Aorta (tissue), 5 donors: ENCODE measurements at places on chromosomes 2 and 18. TPM values are rescaled to one million over a fixed set of nuclear protein-coding genes. Genes with fewer than 3 reads are reported as not detected.

DNA sequence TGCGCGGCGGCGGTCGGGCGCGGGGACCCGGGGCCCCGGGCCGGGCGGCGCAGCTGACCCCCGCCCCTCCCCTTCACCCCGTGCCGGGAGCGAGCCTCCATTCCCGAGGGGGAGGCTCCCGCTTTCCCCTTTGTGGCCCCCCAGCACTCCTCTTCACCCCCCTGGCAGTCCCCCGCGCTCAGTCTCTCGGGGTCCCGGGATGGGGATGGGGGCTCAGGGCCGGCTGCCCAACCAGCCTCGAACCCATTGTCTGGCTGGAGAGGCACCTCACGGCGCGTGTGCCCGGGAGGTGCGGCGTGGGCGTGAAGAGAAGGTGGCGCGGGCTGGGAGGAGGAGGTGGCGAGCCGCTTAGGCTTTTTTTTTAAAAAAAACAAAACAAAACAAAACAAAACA lies 748 bp downstream of the FMNL2 start:
- DNase-seq: peak; percentile 63

DNA sequence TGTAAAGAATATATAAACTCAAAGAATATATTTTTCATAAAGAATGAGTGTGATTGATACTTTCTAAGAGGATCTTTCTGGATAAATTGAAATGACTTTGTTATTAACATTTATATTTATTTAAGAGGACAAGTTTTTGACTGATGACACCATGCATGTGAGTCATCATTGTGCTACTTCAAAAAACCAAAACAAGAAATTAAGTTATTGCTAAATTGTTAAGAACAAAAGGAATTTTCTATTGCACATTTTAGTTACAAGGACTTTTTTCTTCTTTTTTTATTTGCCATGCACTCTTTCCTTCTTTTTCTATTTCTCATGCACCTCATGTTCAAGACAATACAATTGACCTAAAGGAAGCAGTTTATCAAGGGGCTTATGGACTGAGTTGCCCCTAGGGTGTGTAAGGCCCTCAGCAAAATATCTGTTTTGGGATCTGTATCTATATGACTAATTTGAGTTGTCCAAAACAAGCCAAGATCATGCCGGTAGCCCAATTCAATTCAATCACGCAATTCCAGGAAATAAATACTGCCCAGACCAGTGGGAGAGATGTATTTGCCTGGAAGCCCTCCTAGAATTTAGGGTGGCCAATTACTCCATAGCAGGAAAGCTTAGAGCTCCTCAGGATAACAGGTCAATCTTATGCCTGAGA lies 654.3 kb downstream of the METTL4 start:
- no peak for DNase-seq

Gene REG3G
- total RNA-seq: 0.71 TPM

Gene B3GNT7
- total RNA-seq: 4.0 TPM

- DNase-seq: no peak
These were observed 96.8 kb downstream of the PTPN4 start for GRCh38 chr2:119856469-119856901.

Gene TUBA4B
- total RNA-seq: not detected

Gene DOK6
- total RNA-seq: 6.3 TPM

- DNase-seq: no peak
These were observed 318.8 kb downstream of the SMAD2 start for GRCh38 chr18:47611649-47612048.

Gene HOXD8
- 14.4 TPM for total RNA-seq

GRCh38 chr2:175478096-175478768 lies 296.7 kb upstream of the ATP5MC3 start:
- no peak for DNase-seq

Gene C2orf42
- total RNA-seq: 12.4 TPM

- no peak for DNase-seq
These were observed 70.5 kb downstream of the RBMS1 start for GRCh38 chr2:160423126-160423525.
